ENCODE measurements at places on chromosomes 13 and 19. TPM values are rescaled to one million over a fixed set of nuclear protein-coding genes. Genes with fewer than 3 reads are reported as not detected.

DNA sequence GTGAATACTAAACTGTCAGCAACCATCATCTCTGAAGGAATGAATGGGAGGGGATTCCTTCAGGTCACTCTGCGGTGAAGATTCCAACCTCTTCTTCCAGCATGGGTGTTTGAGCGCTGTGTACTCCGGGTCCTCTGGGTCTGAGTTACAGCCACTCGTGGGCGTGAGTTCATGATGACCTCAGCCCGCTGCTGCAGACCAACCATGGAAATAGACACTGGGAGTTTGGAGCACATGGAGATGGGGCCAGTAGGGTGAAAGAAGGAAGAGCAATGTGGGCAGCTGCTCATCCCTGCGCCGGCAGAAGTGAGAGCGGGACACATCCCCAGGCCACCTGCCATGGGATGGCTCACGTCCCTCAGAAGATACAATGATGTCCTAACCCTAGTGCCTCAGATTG, 16.8 kb upstream of the RAB20 start:
- no peak for DNase-seq

DNA sequence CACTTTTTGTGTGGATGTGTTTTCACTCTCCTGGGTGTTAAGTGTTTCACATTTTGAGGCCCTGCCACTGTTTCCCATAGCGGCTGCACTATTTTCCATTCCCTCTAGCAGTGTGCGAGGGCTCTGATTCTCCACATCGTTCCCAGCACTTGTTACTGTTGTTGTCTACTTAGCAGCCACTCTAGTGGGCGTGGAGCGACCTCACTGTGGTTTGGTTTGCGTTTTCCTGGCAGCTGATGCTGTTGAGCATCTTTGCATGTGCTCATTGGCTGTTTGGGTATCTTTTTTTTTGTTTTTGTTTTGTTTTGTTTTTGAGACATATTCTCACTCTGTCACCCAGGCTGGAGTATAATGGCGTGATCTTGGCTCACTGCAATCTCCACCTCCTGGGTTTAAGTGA, 14.4 kb downstream of the NAXD start:
- no peak for DNase-seq

Gene IL4I1
- 5.4 TPM for total RNA-seq

Gene IL17D
- total RNA-seq, result 0.47 TPM
